CD8-positive, alpha-beta memory T cell (primary cell): ENCODE measurements at places on chromosomes 6 and 20.
A peak's percentile ranks its signal among the peaks of the same experiment; 100 is the strongest.

GRCh38 chr6:110180228-110181008 is at the start of gene CDC40:
Gene CDC40 (plus strand): TSS chr6:110180427. CDS start chr6:110180445, 18 bp downstream.
- peak; percentile 74 for DNase-seq

GRCh38 chr20:47782920-47783552 is 2.2 kb downstream of the SULF2 start:
- DNase-seq, result no peak

- no peak for DNase-seq
These were observed 90.6 kb downstream of the C6orf118 start for GRCh38 chr6:165218829-165219228.

GRCh38 chr20:20060234-20060998 is 8.1 kb downstream of the CFAP61 start:
- no peak for DNase-seq

DNA sequence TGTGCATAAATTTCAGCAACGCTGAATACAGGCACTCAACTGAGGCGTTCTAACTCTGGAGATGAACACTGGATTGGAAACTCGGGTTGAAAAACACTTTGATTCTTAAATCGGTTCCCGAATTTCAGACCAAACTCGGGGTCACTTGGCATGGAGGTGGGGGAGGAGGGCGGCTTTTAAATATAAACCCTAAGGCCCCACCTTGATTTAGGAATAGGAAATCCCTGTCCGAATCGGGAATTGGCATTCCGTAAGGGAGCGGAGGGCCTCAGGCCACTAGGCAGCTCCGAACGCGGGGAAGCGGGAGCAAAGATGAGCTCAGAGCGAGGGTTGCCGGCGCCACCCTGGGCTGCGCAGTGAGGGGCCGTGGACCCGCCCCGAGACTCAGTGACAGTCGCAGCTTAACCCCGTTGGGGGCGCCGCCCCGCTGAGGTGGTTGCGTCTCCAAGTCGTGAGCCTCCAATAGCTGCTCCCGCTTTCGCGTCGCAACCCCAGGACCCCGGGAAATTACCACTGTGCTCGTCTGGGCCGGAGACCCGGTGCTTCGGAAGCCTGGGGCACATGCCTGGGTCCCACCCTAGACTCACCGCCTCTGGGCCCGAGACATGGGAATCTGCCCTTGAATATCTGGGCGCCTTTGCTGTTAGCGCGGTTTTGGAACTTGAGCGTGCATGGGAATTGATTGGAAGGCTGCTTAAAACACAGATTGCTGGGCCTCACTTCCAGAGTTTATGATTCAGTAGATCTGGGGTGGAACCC is 4.6 kb upstream of the SIM1 start:
- DNase-seq, result no peak

- DNase-seq, result no peak
These were observed 13.9 kb downstream of the PLCB4 start for GRCh38 chr20:9082741-9083140.

- no peak for DNase-seq
These were observed 396.3 kb downstream of the ZFAND3 start for GRCh38 chr6:38215651-38216311.

- no peak for DNase-seq
These were observed 100.4 kb downstream of the CD83 start for GRCh38 chr6:14217728-14218518.

- DNase-seq, result no peak
These were observed 45.3 kb upstream of the DSN1 start for GRCh38 chr20:36818861-36819260.

- no peak for DNase-seq
These were observed 31.0 kb downstream of the DLGAP4 start for GRCh38 chr20:36336954-36337704.

- no peak for DNase-seq
These were observed 213.1 kb upstream of the STXBP5 start for GRCh38 chr6:146990821-146991798.

DNA sequence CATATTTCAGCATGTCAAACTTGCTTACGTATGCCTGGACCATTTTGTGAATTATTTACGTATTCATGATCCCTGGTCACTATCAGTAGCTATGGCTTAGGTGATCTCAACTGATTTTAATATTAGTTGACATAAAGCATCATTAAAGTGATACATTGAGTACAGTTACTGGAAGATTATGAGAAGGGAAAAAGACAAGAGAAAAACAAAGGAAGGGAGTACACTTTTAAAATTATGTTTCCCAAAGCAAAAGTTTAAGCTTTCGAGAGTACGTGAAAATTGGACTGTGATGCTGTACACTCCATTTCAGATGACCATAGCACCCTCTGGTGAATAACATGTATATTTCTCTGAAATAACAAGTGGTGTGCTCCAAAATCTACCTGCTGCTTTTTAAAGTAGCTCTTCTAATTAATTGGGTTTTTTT is 215.0 kb upstream of the HSF2 start:
- DNase-seq, result no peak

DNA sequence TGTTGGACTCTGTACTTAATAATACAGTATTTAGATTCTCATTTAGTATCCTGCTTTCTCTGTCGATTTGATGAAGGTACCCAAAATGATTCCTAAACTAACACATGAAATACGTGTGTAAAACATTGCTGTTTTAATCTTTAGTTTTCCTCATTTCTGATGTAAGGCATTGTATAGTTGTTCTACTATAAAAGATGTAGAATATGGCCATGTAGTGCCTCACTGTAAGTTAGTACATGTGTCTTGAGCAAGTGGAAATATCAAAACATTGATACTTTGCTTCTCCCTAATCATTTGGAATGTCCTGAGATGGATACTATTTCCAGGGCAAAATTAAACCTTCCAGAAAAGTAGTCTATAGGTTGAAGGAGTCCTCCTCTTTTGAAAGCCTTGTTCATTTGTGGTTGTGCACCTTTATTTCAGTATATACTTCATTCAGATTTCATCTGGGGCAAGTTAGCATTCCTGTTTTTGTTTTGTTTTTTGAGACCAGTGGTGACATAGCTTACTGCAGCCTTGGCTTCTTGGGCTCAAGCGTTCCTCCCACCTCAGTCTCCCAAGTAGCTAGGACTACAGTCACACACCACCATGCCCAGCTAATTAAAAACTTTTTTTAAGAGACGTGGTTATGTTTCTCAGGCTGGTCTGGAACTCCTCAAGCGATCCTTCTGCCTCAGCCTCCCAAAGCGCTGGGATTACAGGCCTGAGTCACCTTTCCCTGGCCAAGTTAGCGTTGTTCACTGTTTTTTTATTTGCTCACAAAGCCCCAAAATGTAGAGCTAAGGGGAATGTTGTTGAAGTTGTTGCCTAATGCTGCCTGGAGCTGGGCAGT is 11.6 kb downstream of the SRSF3 start:
- no peak for DNase-seq

DNA sequence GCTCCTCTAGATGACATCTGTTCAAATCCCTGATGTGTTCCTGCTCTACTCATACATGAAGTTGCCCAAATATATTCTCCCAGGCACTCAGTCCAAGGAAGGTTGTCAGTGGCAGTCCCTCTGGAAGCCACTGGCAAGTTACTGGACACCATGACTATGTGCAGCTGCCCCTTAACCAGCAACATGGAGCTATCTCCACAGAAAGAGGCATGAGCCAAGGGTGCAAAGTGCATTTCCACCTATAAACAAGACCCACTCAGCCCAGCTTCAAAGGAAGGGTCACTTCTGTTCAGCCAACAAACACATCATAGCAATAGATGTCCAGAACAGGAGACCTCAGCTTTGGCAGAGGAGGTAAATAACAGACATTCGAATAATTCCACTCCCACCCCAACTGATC is 217.6 kb upstream of the PMEPA1 start:
- DNase-seq, result no peak

GRCh38 chr6:1592852-1593251 is 16.9 kb upstream of the FOXC1 start:
- no peak for DNase-seq

- DNase-seq, result no peak
These were observed 123.1 kb upstream of the LGSN start for GRCh38 chr6:63442870-63443269.

GRCh38 chr6:118298476-118299427 is 249.3 kb upstream of the PLN start:
- DNase-seq, result no peak

- no peak for DNase-seq
These were observed 7.8 kb downstream of the SCGN start for GRCh38 chr6:25659633-25660368.

- no peak for DNase-seq
These were observed 7.7 kb upstream of the PBOV1 start for GRCh38 chr6:138225953-138226352.

- DNase-seq, result no peak
These were observed 435.2 kb upstream of the MANEA start for GRCh38 chr6:95142101-95142500.

DNA sequence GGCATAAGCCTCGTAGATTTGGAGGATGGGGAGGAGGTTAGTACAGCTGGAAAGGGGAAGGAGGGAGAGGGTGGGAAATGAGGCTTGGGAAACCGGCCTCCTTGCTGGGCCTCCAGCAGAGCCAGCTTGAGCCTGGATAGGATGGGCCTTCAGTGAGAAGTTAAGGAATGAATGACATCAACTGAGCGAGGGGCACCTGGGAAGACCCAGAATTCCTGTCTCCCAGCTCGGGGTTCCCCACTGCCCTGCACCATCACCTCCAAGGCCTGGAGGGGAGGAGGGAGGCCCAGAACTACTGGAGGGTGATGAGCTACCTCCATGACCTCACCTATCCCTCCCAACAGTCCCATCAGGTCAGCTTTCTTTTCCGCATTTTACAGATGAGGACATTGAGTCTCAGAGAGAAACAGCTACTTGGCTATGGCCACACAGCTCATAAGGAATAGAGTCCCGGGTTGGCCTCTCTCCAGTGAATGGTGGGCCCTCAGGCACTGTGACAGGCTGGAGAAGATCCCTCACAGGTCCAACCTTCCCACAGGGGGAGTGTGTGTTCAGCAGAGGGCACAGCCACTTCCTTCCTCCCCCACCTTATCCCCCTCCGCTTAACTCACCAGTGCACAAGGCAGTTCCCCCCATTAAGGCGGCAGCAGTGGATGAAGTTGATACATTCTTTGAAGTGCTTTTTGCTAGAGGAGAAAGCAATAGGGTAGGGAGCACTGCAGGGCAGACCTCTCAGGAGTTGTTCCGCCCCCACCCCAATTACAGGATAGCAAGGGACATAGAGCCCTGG is 6.8 kb downstream of the DUSP15 start:
- DNase-seq, result no peak

GRCh38 chr6:34574647-34575293 is 18.6 kb upstream of the SPDEF start:
- DNase-seq, result no peak

DNA sequence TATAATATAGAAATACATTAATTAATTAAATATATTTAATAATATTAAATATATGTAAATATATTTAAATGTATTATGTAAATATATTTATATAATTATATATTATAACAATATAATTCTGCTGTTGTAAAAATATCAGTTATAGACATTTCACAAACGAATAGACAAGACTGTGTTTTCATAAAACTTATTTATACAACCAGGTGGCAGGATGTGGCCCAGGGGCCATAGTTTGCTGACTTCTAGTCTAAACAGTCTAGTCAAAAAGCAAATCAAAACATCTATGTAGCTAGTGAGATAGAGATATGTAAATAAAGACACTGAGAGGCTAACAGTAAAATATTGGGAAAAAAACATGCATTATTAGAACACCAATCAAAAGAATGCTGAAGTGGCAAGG is 136.4 kb downstream of the TBXT start:
- DNase-seq, result no peak

DNA sequence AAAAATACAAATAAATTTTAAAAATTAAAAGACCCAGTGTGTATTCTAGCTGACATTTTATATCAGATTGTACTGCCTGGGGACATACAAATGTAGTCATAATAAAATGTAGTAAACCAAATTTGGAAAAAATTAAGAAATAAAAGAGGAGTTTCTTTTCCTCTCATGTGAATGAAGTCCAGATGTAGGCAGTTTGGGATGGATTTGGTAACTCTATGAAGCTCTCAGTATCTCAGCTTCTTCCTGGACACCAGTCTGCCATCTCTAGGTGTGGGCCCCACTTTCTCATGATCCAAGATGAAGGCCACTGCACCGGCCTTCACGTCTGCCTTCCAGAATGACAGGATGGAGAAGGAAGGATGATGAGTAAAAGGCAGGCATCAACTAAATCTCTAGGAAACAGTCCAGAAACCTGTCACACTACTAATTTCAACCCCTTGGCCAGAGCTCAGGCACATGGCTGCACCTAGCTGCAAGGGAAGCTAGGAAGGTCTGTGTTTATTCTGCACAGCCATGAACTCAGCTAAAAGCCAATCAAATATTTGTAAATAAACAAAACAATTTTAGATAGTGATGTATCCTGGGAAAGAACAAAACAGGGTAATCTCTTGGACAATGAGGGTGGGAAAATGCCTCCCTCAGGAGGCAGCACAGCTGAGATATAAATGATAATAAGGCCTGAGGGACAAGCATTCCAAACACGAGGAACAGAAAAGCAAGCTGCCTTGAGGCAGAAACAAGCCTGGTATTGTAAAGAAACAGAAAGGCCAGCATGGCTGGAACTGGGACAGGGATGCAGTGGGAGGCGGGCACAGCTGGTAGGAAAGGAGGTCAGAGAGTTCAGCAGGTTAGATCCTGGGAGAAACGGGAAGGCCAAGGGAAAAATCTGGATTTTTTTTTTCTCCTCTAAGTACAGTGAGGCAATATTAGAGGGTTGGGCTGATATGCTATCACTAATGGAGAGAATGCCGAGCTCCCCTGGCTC is 88.5 kb upstream of the PTPN1 start:
- no peak for DNase-seq

DNA sequence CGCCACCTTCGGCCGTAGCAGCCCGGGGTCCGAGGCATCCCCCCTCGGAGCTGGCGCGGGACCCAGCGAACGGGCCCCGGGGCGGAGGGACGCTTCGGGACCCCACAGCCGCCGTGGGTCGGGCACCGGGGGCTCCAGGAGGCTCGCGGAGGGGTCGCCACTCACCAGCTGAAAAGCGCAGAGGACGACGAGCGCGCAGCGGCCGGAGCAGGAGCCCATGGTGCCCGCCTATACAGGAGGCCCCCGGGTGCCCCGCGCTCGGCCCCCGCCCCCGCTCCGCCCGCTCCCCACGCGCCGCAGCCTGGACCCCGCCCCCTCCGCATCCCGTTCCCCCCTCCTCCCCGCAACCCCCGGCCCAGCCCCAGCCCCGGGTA is at the start of gene NKAIN4:
TSS of gene NKAIN4 (minus strand) at position 232 of the 374 bp plus-strand sequence. CDS start at position 219, 13 bp downstream.
- no peak for DNase-seq

DNA sequence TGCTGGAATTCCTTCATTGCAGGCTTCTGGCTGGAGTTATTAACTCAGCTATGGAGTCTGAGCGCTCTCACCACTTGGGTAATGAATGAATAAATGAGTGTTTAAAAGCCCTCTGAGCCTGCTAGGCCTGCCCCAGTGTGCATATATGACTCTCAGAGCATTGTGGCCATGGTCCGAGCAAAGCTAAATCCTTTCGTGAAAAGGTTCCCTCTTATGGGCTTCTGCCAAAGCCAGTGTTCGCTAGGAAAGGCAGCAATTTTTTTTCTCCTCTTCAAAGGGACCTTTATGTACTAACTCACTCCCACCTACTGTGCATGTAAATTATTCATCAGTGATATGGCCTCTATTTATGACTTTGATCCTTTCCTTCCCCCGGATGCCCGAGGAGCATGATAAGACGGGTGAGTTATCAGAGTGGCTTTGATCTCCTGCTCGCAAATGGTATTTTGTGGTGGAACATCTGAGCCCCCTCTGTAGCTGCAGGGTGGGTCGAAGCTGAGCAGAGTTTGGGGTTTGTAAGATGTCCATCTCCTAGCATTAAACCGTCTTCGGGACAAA is 88.6 kb downstream of the LINC00237 start:
- no peak for DNase-seq
